AG10803 (cell line): ENCODE measurements at places on chromosomes 4 and X.

DNA sequence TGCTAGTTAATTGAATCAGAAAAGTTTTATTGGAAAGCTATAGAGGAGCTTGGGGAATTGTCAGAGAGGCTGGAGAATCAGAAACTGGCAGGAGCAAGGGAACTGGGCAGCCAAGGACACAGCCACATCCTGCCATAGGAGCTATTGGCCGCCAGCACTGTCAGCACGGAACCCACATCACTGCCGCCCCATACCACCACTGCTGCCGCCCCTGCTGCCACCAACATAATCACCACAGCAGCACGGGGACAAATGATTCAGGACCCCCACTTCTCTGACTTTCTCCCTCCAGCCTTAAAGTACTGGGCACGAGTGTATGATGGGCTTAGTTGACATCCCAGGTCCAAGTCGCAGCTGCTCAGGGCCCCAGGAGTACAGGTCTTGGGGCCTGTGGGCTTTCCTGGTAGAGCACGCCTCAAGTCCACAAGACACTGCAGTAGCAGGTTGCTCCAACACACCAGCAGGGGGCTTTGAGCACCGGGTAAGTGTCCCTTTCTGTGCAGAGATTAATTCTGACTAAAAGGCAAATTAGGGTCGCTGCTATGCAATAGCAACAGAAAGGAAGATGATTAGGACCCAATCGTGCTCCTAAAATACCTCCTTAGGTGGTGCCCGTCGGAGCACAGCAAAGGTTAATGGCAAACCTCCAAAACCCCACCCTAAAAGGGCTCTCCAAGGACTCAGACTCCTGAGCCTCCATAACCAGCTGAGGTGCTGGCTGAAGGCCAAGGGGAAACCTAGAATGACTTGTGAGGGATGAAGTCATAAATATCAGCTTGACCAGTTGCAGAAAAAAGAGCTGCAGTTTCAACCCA, 6.9 kb downstream of the PJA1 start:
- peak; percentile 35 for DNase-seq

DNA sequence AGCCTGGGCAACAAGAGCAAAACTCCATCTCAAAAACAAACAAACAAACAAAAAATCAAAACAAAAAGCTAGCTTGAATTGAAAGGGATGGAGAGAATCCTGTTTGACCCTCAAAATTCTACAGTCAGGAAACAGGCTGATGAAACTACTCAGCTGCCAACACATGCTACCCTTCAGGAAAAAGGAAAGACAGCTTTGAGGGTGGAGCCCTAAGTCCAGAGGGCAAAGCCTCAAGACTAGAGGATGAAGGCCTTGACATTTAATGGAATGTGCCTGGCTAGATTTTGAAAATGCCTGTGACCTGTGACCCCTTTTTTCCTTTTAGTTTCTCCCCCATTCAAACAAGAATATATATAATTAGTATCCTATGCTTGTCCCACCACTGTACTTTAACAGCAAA, 27.1 kb downstream of the MORC4 start:
- no peak for DNase-seq

- DNase-seq: peak; percentile 34
Measured at GRCh38 chrX:20988118-20988517, 386.1 kb upstream of the CNKSR2 start.

DNA sequence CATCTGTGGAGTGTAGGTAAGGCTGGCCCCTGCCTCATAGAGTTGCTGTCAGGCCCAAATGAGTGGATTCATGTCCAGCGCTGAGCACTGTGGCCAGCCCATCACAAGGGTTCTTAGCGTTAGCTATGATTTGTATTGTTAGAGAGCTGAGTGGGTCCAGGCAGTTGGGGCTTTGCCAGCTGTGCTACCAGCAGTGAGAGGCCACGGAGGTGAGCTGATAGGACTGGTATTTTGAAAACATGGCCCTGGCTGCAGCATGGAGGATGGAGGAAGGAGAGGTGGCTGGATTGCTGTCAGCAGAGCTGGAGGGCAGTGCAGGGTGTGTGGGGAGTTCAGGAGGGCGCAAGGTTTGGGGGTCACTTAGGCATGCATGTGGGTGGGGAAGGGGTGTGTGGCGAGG, 69.8 kb downstream of the PSAPL1 start:
- DNase-seq: no peak

DNA sequence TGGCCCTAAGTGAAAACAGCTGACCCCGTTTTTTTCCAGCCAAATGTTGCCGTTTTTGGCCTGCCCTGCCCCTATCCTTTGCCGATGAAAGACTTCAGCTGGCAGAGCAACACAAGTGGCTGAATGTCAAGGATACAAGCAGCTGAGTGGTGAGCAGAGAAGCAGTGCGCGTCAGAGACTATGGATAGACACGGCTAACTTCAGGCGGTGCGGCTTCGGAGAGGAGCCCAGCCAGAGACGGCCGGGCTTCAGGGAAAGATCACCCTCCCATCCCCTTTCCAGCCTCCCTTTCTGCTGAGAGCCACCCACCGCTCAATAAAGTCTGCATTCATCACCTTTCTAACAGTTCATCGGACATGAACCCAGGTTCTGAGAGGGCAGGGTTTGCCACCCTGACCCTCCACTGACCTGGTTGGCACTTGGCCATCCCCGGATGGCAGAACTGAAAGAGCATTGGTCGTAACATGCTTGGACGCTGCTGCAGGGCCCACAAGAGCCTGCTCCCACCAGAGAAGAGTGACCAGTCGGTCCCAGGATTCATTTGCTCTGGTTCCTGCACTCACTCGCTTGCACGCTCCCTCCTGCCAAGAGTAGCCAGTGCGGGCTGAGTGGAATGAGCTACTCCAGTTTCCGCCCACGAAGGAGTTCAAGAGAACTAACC, 125.8 kb downstream of the PPEF1 start:
- DNase-seq: peak; percentile 20

DNA sequence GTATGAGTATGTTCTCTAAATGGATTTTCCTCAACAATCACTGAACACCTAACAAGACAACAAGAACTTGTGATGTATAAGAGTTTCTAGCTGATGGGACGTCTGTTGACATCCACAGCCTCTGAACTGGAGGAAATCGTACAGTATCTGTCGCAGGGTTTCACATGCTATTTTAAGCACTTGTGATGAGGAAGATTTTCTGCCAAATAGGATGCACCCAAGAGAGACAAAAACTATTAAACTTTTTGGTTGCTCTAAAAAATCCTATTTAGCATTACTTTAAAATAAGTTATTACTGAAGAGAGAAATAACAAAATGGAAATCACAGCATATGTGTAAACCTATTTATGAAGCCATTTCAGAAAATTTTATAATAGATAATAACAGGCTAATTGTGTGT, 356.1 kb upstream of the SLC7A11 start:
- DNase-seq: no peak

GRCh38 chr4:109547394-109547793, 12.7 kb upstream of the MCUB start:
- no peak for DNase-seq

GRCh38 chrX:125953814-125954213, 212.3 kb downstream of the DCAF12L2 start:
- no peak for DNase-seq

GRCh38 chrX:93538575-93538974, 134.8 kb downstream of the NAP1L3 start:
- DNase-seq: no peak

DNA sequence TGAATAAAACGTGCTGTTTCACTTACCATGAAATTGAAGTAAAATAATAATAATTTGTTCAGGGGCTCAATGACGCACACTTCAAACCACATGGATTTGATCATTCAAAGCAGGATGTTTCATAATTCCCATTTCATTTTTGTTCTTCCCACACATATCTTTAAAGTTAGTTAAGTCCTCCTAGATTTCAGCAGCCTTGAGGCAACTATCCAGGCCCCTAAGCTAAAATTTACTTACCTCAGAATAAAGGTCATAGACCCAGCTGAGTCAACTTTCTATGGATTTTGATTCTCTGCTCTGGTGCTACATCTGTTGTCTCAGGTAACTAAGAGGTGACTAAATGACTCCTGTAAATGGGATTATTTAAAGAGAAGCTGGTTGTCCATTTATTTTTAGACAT, 25.0 kb downstream of the GPR174 start:
- no peak for DNase-seq

DNA sequence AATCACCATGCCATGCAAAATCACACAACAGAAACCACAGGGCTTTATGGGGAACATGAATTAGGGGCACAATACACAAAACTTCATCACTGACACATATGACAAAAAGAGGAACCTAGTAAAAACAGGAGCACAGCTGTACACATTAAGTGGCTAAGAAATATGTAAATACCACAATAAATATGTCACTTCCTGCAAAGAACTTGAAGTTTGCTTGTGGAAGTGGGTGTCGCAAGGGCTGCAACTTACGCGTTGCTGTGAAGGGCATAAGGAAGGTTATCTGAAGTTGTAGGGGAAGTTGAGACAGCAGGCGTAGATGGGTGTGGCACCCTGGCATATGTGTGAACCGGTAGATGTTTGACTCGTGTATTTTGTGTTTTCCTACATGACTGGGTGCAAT, 42.4 kb downstream of the CLCN4 start:
- DNase-seq: peak; percentile 50

DNA sequence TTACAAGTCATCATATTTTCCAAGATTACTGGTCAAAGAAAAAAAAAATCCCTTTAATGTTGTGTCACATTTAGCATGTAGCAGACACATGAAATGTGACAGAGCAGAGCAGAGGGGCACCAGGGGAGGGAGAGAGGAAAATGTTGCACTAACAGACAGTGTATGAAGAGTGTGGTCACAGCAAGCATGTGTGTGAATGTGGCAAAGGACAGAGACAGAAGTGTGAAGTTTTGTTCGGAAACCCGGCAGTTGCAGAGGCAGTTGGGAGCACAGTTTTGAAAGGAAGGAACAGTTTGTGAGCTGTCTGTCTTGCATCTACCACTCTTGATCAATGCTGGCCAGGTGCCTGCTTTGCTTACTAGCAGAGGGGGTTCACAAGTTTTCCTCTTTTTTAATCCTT, 83.9 kb upstream of the MAP3K15 start:
- DNase-seq: no peak

DNA sequence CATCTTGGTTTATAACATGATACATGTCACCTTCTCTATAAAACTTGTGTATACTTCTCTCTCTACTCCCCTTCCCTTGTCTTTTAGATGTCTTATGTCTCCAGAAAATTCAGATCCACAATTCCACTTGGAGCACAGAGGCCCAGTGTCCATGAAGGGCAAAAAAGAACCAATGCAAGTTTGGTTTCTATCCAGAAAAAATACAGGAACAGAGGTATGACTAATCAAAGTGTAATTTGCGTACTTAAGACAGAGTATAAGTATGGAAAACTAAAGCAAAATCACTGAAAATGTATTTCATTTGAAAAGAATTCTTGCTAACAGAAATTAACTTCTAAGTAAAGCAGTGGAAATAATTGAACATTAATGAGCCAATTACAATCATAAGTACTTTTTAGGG, 46.2 kb downstream of the GUCY1B1 start:
- no peak for DNase-seq

DNA sequence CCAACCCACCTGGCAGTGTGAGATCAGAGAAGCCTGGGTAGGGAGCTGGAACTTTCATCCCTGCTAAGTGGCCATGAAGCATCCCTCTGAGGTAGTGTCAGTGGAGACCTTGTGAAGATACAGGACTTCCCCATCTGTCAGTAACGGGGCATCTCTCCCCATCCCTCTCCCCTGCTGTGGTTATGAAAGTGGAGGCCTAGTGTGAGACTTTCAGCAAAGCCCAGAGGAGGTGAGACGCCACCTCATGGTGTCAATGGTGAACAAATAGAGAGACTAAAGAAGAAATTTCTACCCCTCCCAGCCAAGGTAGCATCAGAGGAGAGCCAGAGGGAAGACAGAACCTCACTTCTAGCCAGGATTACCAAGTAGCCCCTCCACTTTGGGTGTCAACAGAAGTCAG, 150.2 kb downstream of the VEGFC start:
- no peak for DNase-seq

GRCh38 chr4:111330786-111331185, 707.9 kb upstream of the PITX2 start:
- peak; percentile 30 for DNase-seq

DNA sequence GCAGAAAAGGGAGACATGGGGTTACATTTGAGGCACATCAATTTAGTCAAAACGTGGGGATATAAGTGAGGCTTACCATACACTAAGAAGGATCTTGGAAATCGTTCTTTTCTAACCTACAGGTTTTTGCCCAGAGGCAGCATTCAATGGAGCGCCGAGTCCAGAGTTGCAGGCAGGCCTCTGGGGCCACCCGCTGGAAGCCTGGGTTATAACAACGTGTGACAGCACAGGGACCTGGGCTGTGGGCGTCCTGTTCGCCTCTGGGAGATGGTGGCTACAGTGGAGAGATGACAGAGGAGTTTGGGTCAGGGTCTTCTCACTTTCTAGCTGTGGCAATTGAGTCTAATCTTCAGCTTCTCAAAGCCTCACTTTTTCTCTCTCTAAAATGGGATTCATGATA, 53.9 kb downstream of the ENPP6 start:
- DNase-seq: peak; percentile 12

GRCh38 chr4:18404642-18405041, 383.1 kb upstream of the LCORL start:
- no peak for DNase-seq
